NCI-H446 (cell line): ENCODE measurements at places on chromosomes 4 and X.

DNA sequence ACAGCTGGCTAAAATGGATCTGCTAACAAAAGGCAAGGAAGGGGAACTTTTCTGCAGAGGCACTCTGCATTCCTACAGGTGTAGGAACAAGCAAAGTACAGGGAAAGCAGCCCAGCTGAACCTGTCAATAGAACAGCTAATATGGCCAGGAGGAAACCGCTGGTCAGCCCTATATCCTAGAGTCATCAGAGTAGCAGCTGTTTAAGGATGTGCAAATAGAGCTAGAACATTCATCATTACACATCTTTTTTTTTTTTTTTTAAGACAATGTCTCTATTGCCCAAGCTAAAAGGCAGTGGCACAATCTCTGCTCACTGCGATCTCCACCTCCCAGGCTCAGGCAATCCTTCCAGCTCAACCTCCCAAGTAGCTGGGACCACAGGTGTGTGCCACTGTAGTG, 163.0 kb downstream of the BTC start:
- DNase-seq: no peak

DNA sequence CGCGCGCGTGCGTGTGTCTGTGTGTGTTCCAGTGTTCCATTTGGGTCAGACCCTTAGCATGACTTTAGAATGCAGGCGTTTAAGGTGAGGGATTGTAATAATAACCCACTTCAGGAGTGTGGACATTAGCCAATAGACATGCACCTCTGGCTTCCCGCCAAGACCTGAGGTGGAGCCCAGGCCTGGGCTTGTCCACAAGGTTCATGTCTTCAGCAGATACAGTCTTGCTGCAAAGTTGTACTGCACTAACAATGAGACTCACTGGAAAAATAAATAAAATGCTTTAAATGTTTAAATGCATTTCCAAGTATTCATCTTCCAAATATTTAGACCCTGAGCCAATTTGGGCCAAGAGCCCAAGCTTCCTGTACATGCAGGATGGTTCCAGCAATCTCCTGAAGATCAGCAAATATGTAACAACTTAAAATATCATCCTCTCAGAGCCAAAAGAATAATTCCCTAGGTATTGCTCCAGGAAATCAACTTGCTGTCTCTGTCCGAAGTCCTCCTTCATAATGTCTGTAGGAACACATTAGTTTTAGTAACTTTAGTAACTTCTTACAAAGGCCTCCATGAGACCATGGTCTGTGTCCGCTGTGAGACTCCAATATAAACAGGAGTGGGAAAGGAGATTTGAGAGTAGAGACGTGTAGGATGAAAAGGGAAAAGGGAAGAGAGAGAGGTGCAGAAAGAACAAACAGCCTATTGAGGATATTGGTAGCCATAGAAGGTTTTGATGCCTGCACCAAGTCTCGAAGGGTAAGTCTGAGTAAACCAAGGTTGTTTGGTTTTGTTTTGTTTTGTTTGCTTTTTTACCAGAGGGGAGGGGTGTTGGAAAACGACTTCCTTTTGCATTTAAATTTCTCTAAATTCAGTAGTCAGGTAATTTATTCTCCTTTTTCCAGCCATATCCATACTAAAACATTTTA, 98.5 kb upstream of the KLF3 start:
- no peak for DNase-seq

GRCh38 chr4:148420397-148420796, 21.8 kb downstream of the NR3C2 start:
- DNase-seq: no peak

- DNase-seq: no peak
These were observed 254.6 kb upstream of the GK2 start for GRCh38 chr4:79662651-79663050.

DNA sequence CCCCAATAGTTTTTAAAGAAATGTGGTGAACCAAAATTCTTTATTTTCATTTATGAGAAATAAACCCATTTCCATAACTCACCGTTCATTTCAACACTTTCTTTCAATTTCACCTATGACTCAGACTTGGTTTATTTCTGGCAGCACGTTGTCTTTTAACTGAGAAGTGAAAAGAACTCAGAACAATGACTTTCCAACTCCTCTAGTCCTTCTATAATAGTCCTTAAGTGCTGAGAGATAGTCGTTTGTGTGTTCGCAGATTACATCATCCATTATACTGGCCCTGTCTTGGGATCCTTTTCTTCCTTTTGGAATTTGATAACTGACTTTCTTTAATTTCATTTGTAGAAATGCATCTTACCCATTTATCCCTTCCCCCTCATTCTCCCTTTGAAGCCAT, 113.6 kb downstream of the GLUD2 start:
- DNase-seq: no peak

- no peak for DNase-seq
These were observed 74.8 kb upstream of the STIM2 start for GRCh38 chr4:26785810-26786209.

- DNase-seq: no peak
These were observed 18.5 kb downstream of the HERC3 start for GRCh38 chr4:88610771-88611170.

DNA sequence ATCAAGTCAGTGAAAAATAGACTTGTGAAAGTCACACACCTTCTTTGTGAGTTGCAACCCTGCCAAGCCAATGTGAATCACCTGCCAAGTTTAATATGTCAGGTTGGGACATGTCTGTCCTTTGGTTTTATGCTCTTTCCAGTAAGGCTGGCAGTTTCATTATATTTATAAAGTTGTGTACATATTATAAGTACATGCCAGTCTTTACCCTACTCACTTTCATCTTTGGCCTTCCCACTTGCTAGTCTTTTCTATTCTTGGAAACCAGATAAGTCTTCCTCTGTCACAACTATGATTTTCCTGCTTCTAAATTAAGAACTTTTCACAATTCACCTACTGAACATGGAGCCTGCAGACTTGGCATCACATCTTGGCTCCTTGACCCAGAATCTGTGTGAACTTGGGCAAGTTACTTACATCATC, 680.7 kb upstream of the BOD1L1 start:
- peak; percentile 1 for DNase-seq

GRCh38 chr4:53043891-53044650, 182.0 kb downstream of the RASL11B start:
- peak; percentile 43 for DNase-seq

DNA sequence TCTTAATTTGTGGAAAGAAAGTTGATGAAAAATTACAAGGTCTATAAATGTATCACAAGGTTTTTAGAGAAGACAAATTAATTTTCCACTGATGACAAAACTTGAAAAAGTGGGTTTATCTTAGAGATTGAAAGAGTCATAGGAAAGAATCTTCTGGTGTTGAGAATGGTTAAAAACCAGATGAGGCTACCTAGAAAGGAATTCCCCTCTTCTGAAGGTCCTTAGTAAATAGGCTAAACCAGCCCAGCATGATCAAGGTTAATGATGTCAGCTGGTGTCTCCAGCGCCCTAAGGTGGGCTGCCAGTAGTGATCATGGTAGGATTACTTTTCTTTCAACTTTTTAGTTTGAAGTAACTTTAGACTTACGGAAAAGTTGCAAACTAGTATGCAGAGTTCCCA, 71.8 kb upstream of the PGRMC2 start:
- no peak for DNase-seq

- no peak for DNase-seq
These were observed 36.6 kb upstream of the CDKN2AIP start for GRCh38 chr4:183407635-183408464.

GRCh38 chr4:27934871-27935270, 1074.2 kb downstream of the STIM2 start:
- no peak for DNase-seq

DNA sequence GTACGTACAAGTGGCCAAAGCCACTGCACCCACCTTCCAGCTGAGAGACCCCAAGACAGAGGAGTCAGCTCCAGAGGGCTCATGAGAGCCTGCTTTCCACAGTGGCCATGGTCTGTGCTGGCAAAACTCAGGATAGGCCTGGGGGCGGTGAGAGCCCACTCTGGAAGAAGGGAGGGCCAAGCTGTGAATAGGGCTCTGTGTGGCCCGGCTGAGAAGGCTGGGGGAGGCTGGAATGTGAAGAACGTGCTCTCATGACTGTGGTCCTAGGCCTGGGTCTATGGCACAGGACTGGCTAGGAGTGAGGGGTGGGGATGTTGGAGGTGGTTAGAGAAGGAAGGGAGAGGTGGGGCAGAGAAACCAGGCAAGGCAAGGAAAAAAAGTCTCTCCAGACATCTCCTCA, 13.3 kb downstream of the STARD8 start:
- no peak for DNase-seq

- DNase-seq: no peak
These were observed 435.8 kb downstream of the SPRY1 start for GRCh38 chr4:123832173-123833026.

DNA sequence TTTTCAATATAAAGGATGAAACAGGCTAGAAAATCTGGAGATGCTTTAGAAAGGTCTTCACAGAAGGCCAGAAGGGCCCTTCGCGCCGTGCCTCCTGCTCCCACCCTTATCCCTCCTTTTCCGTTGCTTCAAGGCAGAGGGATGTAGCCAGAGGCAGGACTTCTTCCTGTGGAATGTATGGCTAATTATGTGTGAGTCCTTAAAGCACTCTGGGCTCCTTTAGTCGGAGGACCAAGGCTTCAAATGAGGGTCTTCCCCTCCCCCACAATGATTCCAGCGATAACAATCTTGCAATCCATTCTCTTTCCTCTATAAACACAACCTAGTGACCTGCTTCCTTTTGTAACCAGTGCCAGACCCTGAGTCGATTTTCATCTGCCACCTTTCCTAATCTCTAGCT, 103.5 kb downstream of the GPC3 start:
- DNase-seq: no peak

GRCh38 chr4:42320822-42321388, 76.4 kb upstream of the SHISA3 start:
- no peak for DNase-seq

DNA sequence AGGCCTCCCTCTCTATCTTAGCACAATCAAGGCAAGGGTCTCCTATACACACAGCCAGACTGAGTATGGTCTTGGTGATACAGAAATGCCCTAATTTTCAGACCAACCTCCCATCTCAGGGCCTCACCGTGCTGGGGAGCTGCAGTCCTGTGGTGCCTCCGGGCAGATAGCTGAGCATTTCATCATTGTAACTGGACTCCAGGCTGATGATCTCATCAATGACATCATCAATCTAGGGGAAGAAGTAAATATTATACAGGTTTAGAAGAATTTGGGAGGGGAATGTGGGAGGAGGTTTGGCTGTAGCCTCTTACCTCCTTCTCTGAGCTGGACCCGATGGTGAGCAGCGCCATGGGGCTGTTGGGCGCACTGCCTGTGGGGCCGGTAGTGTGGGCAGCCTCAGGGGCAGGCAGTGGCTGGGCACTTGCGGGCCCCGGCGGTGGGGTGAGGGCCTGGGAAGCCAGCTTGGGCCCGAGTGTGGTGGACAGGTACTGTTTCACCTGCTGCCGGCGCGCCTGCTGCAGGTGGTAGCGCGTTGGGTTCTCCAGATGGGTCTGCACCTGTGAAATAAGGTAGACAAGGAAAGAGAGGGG, 5.2 kb downstream of the TFE3 start:
- DNase-seq: no peak

DNA sequence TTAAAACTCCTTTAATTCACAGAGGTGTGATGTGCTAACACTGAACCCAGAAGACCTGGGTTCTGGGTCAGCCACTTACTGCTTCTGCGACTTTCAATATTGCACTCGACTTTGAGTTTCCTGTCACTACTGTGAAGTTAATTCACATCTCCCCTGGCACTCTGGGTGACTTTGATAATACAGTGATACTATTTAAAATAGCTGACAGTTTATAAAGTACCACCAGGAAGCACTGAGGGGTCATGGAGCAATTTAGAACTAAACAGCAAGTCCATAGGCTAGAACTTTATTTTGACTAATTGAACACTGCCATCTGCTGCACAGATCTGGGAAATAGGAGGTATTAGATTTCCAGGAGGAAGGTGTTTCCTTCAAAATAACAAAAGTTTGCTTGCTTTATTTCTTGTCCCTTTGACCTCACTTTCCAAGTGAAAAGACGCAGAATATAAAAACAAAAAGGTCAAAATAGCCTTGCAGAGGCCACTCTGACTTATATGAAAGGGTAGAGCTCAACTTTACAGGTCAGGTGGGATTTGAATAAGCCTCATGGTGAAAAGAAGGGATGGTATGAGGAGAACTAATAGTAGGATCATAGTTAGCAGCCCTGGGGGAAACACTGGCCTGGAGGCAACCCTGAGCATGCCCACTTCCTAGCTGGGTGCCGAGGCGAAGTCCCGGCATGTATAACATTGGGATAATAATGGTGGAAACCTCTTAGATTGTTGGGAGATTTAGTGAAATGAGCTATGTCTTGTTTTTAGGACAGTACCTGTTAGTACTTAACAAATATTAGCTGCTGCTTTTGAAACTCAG, 53.4 kb downstream of the ZNF518B start:
- peak; percentile 0 for DNase-seq

DNA sequence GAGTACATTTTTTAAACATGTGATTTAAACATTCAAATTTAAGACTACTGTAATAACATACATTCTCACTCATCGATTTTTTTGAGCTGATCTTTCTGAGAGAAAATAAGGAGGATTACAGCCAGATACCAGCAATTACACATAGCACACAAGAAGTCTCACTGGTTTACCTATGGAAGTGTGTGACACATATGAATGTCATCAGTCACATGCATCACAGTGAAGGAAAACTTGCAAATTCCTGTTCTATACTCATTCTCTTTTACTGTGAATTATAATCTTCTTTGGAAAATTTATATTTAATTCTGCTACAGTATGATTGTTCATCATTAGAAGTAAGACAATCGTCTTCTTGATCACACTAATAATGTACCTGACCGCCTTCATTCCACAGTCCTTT, 21.3 kb upstream of the BMP2K start:
- DNase-seq: no peak

DNA sequence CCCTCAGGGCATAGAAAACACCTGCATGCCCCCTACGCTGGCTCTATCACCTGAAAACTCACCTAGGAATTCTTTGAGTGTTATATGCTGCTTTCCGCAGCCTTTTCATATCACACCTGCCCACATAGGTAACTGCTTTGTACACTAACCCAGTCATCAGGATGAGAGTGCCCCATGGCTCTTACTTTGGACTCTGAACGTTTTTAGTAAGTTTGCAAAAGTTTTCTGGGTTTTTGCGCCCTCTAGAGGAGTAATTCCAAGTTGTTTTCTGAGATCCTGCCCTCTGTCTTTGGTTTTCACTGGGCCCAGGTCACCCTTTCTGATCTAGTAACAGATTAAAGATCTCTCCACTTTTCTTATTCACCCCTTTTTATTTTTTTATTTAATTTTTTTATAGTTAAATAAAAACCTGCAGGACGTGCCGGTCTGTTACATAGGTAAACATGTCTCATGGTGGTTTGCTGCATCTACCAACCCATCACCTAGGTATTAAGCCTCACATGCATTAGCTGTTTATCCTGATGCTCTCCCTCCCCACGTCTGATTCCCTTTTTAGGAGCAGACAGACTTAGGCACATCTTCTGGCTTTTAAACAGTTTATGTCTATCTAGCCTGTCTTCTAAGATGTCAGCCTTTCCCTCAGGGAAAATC, 139.2 kb downstream of the NWD2 start:
- DNase-seq: peak; percentile 70

GRCh38 chr4:58061967-58062366, 951.8 kb upstream of the IGFBP7 start:
- peak; percentile 28 for DNase-seq

DNA sequence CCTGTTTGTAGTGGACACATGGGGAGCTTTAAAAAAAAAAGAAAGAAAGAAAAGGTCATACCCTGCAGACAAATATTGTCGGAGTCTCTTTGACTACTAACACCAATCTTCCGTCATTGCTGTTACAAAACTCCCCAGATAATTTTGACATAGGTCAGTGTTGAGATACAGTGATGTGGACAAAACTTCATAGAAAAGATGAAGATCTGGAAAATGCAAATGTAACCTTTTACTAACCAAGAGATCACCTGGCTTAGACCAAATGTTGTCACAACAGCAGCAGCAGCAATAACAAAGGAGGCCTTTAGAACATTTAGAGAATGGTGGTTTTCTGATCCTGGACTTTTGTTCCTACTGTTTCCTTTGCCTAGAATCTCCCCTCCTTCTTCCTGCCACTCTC, 8.1 kb upstream of the COMMD8 start:
- DNase-seq: no peak
